ENCODE measurements at places on chromosomes 1 and 21.

DNA sequence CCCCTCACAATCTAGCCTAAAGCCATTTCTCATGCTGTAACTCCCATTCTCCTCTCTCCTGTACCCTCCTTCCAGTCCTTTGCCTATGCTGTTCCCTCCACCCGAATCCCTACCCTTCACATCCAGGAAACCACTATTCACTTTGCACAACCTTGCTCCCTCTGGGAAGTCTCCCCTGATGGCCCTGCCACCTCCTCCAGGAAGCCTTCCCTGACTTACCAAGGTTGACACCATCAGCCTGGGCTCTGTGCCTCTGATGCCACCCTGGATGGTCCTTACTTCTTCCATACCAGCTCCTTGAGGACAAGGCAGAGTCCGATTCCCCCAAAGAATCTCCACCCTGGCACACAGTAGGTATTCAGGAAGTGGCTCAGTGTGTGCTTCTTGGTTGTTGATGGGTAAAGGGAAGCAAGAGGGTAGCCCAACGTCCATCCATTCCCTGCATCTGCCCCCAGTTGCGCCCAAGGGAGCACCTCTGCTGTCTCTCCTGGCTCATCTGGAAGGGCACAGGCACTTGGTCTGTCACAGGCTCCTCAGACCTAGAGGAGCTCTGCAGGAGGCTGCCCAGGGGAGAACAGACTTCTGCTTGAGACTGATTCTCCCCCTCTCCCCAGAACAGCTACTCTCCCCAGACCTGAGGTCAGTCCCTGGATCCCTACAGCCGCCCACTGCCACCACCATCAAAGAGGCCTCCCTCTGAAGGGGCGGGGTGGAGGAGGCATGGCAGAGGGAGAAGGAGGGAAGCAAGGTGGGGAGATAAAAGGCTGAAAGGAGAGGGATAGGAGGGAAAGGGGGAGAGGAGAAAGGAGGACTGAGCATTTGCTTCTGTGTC, 36.1 kb upstream of the ZC3H12A start:
- DNase-seq: no peak

- DNase-seq: no peak
Measured at GRCh38 chr21:20646431-20647165, 351.6 kb upstream of the NCAM2 start.

DNA sequence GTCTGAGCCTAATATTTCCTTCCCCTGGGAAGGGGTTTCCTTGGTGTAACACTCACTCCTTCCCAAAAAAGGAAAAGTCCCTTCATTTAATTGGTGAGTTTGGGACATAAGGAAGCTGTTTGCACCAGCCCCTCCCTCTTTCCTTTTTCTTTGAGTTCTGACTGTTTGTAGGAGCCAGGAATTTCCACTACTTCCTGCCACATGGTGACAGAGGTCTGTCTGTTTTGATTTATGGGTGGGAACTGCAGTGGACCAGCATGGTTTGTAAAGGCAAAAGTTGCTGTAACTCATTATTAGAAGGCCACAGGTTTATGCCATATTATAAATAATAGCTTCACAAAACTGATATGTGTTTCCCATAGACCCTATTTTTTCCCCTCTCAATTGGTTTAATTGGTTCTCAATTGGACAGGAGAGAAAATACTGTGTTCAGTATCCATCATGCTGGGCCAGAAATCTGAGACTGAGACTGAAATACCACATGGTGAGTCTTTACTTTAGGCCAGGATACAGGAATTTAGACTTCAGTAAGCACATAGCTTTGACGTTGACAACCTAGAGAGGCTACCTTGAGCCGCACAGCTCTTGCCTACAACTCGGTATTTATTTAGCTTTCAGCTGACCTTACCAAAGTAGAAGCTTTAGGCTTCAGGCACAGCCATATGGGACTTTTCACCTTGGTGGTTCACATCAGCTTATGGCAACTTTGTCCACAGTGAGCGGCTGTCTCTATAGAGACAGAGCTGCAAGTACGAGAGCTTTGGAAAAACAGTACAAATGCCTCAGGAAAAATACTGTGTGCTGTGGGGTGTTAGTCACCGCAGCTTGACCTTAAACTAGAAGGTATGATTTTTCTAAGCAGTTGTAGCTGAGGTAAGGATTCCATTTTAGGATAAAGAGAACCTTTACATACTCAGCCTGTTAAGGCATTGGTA, 40.0 kb upstream of the RGS7 start:
- DNase-seq: no peak

DNA sequence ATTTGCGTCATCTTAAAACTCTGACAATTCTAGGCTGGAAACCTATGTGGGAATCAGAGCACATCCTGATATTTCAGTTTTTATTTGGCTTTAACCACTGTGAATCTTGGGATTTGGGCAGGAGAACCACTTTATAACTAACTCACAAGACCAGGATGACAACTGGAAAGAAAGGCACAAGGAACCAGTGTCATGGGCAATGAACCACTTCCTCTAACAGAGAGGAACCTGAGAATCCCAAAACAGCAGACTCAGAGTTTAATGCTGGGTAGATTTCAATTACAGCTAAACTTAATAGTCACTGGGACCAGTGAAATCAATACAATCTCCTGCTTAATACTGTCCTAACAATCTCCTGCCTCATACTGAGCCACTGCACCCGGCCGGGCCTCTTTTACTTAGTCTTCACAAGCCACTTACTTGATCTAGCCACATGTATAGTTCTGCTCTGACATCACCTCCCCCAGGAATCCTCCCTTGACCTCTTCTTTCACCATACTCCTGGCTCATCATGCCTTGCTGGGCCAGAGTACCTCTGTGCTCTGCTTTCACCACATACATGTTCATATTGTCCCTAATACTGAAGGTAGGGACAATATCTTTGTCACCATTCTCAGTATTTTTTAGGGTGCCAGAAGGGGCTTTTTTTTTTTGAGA, 20.2 kb upstream of the SLFNL1 start:
- DNase-seq: no peak

DNA sequence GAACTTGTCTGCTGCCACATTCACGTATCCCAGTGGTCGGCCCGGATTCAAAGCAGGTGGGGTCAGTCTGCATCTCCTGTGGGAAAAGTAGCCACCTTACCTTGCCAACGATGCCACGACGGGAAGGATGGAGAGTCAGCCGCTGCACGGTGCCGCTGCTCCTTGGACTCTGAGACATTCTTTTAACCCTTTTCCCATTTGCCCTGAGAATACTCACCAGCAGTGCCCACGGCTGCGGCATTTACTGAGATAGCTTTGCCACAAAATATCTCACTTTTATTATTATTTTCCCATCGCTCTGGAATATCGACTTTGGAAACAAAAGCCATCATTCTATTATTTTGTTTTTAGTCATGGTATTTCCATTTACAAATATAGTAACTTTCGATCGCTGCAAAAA, 15.3 kb upstream of the TTC34 start:
- no peak for DNase-seq

DNA sequence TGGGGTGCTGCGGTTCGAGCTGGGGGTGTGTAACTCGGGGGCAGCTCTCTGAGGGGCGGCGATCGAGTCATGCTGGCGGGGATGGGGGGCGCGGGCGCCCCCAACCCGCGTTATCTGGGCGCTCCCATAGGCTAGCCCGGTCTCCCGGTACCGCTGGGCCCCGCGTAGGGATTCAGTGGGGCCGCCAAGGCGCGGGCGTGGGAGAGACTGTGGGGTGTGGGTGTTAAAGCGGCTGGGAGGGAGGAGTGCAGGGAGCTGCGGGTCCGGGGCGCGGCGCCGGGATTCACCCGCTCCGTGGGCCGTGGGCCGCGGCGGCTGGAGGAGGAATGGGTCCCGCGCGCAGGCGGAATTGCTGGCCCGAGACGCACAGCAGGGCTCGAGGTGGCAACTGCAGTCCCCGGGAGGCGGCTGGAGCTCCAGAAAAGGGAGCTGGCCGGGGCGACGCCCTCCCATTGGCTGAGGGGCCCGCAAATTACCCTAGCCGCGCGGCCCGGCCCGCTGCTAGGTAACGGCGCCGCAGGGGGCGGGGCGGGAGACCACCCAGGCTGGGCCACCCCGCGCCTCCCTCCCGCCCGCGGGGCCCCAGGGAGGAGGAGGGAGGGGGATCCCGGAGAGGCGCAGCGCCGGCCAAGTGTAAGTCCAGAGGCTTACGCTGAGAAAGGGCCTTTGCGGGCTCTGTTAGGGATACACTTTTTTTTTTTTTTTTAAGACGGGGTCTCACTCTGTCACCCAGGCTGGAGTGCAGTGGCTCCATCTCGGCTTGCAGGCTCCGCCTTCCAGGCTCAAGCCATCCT, at the start of gene PTCH2:
Gene PTCH2, minus strand, starts transcription at position 392 of the 794 bp plus-strand sequence. Its CDS starts 321 bp downstream, at position 71.
- peak; percentile 70 for DNase-seq

GRCh38 chr1:147821883-147822282, 61.5 kb upstream of the GJA5 start:
- no peak for DNase-seq

GRCh38 chr1:38029081-38029681, 16.6 kb downstream of the UTP11 start:
- DNase-seq: peak; percentile 60

DNA sequence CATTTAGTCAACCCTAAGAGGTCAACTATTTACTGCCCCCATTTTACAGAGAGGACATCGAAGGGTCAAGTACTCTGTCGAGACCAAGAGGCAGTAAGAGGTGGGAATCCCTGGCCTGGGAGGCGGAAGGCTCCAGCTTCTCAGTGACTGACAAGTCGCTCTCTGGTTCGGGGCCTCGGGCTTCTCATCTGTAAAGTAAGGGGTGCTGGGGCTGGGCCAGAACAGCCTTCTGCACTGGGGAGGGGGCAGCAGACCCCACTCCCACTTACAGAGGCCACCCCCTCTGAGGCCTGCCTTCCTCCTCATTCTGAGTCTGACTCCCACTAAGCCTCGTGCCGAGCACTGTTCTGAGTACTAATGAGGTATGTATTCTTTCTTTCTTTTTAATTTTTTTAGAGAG, 17.0 kb upstream of the IFNLR1 start:
- DNase-seq: no peak

GRCh38 chr1:223257856-223258550, 106.0 kb downstream of the SUSD4 start:
- no peak for DNase-seq

GRCh38 chr1:169486281-169487051, 722 bp upstream of the SLC19A2 start:
- DNase-seq: no peak

GRCh38 chr1:197917805-197918651, 856 bp downstream of the LHX9 start:
- no peak for DNase-seq

- no peak for DNase-seq
Measured at GRCh38 chr1:183379951-183380350, 38.2 kb downstream of the NMNAT2 start.

- peak; percentile 20 for DNase-seq
Measured at GRCh38 chr1:205041001-205041715, 1.9 kb upstream of the CNTN2 start.

DNA sequence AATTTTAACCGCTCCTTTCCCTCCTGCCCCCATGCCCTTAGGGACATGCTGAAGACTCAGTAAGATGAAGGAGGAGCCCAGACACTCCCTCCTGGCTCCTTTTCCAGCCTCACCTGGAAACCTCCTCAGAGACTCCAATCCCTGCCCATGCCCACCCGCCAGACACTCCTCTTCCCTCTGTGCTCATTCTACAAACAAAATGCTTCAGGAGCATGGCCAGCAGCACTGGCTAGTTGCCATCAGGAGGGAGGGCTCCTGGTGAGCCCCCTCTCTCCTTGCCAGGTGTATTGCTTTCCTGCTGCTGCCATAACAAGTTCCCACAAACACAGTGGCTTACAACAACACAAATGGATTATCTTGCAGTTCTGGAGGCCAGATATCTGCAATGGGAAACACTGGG, 126.1 kb downstream of the PSMG1 start:
- no peak for DNase-seq

DNA sequence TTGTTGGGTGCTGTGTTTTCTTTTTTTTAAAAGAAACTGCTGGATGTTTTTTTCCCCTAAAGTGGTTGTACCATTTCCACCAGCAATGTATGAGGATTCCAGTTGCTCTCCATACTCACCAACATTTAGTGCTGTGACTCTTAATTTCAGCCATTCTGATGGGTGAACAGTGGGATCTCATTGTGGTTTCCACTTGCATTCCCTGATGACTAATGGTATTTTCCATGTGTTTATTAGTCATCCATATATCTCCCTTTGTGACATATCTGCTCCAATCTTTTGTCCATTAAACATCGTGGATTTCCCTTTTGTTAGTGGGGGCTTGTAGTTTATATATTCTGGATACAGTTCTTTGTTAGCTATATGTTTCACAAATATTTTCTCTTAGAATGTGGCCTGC, 206.0 kb downstream of the CAMTA1 start:
- DNase-seq: no peak

DNA sequence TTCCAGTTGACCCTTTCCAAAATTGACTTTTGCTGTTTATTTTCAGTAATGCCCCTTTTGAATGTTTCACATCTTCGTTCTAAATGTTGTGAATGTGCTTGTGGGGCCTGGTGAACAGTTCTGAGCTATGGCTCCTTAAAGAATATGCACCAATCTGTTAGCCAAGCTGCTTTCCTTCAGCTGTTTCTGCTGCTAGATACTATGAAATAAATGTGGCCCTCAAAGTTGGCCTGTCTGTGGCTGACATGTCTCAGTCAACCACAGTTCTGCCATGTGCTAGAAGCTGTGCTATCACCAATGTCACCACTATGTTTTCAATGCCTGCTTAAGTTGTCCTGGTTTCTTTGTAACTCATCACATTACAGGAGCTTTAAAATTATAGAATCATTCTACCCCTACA, 86.7 kb upstream of the BCL10 start:
- DNase-seq: no peak

DNA sequence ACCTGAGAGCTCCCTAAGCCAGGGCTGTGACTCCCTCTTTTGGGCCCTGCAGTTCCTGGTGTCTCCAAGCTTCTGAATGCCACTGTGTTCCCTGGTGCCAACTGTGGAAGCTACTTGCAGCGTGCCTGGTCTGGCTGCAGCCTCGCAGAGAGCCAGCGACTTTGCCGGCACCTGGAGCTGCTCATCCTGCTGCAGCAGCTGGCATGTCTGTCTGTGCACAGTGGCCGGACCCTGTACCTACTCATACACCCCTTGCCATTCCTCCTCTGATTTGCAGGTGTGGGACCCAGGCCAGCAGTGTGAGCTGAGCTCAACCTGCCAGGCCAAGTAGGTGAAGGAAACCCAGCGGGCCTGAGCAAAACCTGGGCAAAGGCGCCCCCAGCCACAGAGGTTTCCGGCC, 12.3 kb upstream of the AADACL4 start:
- DNase-seq: no peak

DNA sequence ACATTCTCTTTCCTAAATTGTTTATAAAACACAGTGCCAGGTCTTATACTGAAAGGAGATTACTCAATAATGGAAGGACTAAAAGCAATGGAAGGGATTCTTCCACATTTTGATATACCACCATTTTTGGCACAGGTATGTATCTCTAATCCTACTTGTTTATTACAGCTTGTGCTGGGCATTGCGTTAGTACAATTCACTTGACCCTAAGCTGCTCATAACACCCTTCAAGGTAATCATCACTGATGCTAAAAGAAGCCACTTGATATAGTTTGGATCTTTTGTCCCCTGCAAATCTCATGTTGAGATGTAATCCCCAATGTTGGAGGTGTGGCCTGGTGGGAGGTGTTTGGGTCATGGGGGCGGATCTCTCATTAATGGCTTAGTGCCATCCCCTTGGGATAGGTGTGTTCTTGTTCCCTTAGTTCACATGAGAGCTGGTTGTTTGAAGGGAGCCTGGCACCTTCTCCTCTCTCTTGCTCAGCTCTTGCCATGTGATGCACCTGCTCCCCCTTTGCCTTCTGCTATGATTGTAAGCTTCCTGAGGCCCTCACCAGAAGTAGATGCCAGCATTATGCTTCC, 71.1 kb downstream of the NIBAN1 start:
- DNase-seq: no peak

- DNase-seq: no peak
Measured at GRCh38 chr21:23664193-23664694, 1943.0 kb downstream of the MRPL39 start.

- no peak for DNase-seq
Measured at GRCh38 chr21:37155186-37155585, 82.1 kb downstream of the TTC3 start.
